Endothelial cell (in vitro differentiated cells): ENCODE measurements at places on chromosomes 12 and 14.

DNA sequence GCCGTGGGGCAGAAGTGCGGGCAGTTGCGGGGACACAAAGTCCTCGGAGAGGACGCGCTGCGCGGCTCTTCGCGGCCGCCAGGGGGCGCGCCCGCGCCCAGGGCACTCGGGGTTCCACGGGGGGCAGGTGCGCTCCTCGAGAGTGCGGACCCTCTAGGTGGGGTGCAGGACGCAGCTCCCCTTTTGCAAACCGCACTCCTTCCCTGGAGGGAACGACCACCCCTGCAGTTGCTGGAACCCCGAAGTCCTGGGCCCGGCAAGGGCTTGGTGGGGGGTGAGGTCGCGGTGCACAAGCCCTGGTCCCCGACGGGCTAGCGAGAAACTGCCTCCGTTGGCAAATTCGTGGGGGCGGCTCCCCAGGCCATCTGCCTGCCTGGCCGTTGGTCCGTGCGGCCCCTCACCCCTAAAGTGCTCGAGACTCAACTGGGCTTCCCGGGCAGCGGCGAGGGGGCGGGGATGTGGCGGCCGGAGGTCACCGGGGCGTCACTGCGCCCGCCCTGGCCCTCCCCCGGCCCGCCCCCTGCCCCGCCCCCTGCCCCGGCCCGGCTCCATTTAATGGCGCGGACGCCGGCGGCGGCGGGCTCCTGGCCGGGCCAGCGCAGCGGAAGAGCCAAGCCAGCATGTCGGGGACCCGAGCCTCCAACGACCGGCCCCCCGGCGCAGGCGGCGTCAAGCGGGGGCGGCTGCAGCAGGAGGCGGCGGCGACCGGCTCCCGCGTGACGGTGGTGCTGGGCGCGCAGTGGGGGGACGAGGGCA, at the start of gene ADSS1:
ADSS1 (plus strand) TSS at position 579 of the 756 bp plus-strand sequence; CDS start at position 621, 42 bp downstream.
- DNase-seq, result peak; percentile 67

DNA sequence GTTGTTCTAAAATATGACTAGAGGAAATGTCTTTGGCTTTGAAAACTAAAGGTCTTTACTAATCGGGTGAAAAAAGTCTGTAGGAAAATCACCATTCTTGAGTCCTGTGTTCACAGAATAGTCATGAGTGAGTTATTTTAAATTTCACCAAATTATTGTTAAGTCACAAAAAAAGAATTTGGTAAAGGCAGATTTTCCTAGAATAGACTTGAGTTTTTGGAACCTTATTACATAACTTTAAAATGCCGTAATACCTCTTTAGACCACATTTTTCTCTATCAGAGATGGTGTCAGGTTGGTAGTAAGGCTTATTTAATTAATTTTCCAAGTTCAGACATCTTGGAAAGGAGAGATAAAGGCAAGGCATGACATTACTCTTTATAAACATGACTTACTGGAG, 184.7 kb upstream of the GARIN2 start:
- no peak for DNase-seq

DNA sequence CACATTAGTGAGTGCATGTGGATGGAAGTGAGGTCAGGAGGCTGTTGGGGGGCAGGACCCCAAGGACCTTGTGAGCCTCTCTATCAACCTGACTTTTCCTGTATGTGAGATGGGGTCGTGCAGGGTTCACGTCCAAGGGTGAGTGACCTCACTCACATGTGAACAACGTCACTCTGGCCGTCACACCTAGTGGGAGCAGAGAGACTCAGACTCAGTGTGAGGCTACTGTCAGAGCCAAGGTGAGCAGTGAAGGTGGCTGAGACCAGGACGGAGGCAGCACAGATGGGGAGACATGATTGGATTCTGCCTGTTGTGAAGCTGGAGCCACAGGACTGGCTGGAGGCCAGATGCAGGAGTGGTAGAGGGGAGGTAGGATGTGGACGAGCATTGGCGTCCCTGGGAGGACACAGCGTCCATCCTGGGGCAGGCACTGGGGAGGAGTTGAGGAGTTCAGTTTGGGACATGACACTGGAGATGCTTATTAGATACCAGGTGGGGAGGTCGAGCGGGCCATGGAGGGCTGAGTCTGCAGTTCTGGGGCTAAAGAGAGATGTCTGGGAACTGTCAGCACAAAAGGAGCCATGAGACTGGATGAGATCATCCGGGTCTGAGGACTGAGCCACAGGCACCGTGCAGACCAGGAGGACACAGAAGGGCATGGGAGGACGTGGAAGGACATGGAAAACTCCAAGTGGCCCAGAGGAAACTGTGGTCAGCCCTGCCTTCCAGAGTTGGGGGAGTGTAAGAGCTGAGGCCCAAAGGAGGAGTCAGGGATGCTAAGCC, 92.8 kb downstream of the LGMN start:
- DNase-seq, result no peak

DNA sequence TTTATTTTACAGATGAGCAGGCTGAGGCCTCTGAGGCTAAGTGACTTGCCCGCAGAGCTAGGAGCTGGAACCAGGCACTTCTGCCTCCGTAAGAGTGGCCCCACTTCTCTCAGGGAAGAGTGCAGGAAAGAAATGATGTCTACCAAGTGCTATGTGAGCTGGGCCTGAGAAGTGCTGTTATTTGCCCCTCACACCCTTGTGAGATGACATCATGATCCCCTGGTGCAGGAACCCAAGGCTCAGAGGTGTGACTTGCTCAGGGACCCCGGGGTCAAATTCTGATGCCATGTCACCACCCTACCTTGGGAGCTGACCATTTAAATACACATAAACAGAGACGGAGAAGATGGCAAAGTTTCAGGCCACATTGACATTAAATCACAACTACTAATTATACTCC, 63.7 kb upstream of the DDX11 start:
- DNase-seq, result no peak

DNA sequence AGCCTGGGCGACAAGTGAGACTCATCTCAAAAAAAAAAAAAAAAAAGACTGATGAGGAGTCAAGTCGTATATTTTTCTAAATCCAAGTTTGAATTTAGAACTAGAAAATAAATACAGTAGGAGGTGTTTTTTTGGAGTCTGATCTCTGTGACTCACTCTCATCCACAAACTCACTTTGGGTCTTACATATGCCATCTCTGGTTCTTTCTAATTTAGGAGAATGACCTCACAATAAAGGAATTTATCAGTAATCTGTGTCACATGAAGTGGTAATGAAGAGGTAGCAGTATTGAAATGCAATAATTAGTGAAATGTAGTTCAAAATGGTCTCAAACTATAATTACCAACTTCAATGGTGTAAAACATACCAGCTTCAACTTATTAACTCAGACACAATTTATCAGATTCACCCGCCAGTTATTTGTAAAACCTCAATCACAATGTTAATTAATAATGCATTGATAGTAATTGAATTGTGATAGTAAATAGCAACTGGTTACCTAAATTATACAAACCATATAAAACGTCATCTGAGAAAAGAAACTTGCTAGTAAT, 4.4 kb upstream of the CFL2 start:
- no peak for DNase-seq

- no peak for DNase-seq
Measured at GRCh38 chr12:70744178-70744577, 106.9 kb upstream of the PTPRB start.

GRCh38 chr12:47449797-47450196, 256.0 kb downstream of the RPAP3 start:
- no peak for DNase-seq
